Lower lobe of right lung (tissue), 2 donors: ENCODE measurements at places on chromosomes 7 and 10.

DNA sequence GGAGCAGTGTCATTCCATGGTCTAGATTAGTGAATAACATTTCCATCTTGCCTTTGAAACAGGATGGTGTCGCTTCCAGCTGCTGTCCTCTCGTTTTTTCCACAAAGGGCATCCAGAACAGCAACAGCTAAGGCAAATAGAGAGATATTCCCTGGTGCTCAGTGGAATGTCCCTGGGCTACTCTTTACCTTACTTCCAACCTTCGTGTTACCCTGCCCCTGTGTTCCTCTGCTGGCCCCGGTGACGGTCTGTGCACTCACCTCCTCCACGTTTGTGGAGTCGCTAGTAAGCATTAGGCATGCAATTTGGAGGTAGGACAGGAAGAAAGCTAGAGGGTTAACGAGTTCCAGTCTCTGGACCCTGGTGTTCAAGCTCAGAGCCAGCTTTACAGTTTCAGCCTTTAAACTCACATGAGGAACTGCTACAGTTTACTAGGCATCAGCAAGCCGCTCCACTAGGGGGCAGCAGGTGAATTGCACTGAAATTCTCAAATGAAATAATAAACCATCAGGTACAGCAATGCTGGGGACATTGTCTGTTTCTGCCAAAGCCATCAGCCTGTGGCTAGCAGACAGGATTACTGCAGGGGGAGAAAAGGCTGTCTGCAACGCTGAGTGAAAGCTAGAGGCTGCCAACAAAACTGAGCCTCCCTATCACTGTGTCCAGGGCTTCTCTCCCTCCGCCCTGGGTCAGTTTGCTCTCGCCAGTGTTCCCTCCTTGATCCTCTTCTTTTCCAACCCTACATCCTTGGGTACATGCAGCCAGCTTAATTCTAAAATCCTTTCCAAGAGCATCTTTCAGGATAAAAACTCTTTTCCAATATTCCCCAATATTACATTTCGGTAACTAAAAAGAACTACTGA is 9.0 kb downstream of the MRPL32 start:
- peak; percentile 83 for DNase-seq

- DNase-seq = no peak
These were observed 61.0 kb upstream of the NFE2L3 start for GRCh38 chr7:26090927-26091519.

DNA sequence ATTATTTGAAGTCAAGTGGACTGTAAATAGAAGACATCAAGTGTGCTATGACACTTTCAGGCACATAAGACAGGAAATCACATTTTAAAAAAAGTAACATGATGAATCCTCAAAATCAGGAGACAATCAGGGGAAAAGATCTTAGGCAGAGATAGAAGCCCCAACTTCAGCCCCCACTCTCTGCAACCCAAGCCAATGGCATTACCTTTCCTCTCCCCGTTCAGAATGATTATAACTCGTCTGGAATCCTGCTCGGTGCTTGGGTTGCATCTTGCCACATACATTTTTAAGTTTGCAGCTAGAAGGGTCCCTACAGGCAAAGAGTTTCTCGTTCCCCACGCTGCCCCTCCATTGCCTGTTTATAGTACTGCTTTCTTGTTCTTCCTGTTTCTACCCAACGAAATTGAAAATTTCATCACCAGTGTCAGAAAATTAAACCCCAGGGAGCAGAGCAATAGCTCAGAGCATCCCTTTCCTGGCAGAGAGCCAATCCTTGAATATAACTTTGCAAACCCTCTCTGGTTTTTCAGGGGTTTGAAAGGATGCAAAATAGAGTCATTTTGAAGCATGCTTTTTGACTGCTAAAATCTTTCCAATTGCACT is 260.5 kb upstream of the AOAH start:
- no peak for DNase-seq

- DNase-seq = no peak
These were observed 25.3 kb upstream of the SMIM30 start for GRCh38 chr7:113143486-113144257.

DNA sequence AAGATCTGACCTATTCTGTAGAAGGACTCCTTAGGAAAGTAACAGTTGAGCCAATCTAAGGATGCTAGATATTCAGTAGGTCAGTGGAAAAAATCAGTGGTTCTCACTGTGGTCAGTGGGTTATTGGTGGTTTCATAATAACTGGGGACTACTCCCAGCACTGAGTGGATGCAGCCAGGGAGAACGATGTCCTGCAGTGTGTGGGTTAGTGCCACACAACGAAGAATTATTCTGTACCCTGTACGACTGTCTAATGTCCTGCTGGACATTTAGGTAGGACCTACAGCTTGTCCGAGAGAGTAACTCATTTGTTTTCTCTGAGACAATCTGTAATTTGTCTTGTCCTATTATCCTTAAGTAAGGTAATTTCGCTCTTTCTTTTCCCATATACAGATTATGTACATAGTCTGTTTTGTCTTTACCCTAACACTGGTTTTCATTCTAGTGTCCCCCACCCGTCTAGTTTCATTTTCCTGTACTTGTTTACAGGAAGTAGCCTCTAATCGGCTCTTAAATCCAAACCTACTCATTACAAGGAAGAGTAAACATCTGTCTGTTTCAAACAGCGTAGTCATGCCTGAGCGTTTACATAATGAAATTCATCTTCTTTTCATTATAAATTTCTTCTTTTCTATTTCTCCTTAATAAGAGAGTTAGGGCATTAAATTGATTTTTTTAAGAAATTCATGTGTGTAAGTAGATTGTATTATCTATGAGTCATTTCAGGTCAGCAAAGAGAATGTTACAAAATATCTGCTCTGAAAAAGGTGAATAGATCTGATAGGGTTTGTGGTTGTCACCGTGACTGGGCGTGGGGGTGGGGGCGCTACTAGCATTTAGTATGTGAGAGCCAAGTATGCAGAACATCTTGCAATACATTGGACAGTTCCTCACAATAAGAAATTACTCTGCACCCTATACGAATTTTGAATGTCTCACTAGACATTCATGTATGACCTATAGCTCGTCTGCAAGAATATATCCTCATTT is 8.3 kb upstream of the ZC3HAV1L start:
- DNase-seq = peak; percentile 53

- no peak for DNase-seq
These were observed 76.0 kb upstream of the AGBL3 start for GRCh38 chr7:134910214-134910890.
